ENCODE measurements at places on chromosomes 12 and 14.
A peak's percentile ranks its signal among the peaks of the same experiment; 100 is the strongest.

DNA sequence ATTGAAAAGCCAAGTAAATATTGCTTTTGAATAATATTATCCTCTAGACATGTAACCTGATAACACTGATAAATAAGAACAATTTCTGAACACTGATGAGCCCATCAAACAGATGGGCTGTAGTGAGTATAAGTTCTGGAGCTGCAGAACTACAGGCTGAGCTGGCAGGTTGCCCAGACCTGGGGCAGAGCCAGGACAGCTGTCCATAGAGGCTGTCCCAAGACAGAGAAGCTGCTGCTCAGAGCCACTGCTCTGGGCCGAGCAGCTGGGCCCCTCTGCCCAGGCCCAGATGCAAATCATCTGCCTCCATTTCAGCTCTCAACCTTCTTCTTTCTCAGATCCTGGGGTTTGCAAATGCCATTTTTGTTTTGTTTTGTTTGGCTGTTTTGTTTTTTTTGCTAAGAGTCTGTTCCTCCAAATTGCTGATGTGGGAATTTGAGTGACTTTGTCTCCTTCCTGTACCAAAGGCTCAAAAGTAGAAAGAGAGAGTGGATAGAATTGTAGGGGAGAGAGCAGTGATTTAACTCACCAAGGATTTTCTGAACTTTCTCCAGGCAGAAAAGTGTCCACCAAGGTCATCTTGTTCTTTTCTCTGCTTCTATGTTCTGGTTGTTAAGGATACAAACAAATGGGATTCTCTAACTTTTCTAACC is 4.0 kb upstream of the TESPA1 start:
- DNase-seq: no peak

- peak; percentile 84 for DNase-seq
Measured at GRCh38 chr12:4274396-4275015, 944 bp downstream of the CCND2 start.

GRCh38 chr12:22473212-22473611 is 71.1 kb downstream of the C2CD5 start:
- no peak for DNase-seq

GRCh38 chr14:66662374-66662773 is 154.4 kb downstream of the GPHN start:
- DNase-seq: no peak

GRCh38 chr12:65170209-65170881 is 962 bp downstream of the LEMD3 start:
- no peak for DNase-seq

DNA sequence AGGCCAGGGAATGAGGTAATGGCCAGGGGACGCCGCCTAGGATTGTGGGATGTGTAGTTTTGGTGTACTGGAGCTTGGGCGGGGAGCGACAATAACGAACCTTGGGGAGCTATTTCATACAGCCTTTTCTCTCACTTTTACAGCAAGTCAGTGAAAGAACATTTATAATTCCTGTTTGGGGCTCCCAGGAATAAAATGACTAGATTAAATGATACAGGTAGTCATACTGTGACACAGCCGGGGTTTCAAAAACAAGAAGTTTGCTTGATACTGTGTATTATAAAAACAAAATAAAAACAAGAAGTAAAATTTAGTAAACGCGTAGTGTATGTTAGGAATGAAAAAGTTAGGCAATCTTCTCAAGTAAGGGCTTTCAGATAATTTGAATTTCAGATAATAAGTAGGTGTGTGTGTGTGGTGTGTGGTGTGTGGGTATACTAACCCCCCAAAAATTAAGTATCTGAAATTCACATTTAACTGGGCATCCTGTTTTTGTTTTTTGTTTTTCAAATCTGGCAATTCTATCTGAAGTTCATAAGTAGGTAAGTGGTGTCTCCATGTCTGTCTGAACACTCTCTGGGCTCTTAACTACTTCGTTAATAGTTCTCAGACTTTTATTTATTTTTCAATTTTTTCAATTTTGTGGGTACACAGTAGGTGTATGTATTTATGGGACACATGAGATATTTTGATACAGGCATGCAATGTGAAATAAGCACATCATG is 458 bp upstream of the DCTN2 start:
- DNase-seq: no peak

DNA sequence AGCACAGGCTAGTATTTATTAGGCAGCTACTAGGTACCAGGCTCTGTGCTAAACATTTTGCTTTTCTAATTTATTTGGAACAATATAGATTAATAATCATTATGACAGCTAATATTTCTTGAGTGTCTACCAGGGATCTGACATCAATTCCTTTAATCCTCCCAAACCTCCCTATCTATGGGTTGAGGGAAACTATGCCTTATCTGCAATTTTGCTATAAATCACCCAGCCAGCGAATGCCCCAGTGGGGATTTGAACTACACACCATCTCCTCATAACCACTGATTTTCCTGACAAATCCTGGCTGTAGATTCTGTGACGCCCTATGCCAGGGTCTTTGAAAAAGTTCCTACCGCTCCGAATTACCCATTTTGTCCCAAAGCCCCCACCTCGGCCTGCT is 21.4 kb upstream of the PLEKHG3 start:
- DNase-seq: no peak

DNA sequence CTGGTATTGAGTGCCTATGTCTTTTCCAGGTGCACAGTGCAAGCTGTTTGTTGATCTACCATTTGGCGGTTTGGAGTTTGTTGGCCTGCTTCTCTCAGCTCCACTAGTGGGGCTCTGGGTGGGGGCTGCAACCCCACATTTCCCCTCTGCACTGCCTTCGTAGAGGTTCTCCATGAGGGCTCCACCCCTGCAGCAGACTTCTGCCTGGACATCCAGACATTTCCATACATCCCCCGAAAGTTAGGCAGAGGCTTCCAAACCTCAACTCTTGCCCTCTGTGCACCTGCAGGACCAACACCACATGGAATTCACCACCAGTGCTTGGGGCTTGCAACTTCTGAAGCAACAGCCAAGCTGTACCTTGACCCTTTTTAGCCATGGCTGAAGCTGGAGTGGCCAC is 1024.1 kb downstream of the TMTC2 start:
- no peak for DNase-seq

DNA sequence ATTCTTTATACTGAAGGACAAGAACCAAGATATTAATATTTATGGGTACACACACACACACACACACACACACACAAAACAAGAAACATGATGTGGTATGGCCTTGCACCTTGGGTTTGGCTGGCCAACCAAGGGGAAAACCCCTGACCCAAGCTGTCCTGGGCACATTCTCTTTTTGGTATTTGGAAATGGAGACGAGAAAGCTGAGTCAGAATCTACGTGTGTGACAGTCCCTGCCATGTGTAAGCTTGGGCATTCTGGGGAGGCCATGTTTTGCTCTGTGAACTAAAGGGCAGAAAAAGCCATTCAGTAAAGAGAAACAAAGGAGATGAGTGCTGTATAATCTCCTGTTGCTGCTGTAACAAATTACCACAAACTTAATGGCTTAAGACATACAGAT is 35.6 kb downstream of the PTGER2 start:
- no peak for DNase-seq

DNA sequence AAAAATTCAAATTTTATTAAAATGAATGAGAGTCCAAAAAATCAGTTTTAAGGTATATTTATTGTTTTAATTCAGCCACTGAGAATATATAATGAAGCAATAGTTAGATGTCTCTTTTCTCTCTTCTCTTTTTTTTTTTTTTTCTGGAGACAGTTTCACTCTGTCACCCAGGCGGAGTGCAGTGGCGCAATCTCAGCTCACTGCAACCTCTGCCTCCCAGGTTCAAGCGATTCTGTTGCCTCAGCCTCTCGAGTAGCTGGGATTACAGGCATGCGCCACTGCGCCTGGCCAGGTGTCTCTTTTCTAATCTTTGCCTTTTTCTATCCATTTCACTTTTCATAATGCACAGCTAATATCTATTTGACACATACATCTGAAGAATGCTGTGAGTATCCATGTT is 307.1 kb upstream of the RGS6 start:
- DNase-seq: no peak

DNA sequence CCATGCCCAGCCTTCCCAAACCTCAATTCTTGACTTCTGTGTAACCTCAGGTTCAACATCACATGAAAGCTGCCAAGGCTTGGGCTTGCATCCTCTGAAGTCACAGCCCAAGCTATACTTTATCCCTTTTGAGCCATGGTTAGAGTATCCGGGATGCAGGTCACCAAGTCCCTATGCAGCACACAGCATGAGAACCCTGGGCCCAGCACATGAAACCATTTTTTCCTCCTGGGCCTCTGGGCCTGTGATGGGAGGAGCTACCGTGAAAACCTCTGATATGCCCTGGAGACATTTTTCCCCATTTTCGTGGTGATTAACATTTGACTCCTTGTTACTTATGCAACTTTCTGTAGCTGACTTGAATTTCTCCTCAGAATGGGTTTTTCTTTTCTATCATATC is 25.8 kb upstream of the DIO2 start:
- no peak for DNase-seq

- DNase-seq: no peak
Measured at GRCh38 chr12:14169281-14169680, 187.9 kb upstream of the GRIN2B start.

GRCh38 chr14:67526676-67527459 is 6.2 kb upstream of the PLEKHH1 start:
- peak; percentile 52 for DNase-seq

DNA sequence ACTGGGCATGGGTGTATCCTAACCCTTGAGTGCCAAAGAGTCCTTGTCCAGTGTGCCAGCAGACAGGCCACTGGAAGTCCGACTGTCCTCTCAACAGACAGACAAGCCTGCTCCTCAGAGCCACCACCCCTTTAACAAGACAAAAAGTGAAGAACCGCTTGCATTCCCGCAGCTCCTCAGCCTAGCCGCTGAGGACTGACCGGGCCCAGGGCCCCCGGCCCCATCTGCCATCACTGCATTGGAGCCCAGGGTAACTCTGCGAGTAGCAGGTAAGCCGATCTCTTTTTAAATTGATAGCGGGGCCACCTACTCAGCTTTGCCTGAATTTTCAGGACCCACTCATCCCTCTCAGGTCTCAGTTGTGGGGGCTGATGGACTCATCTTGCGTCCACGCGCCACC is 68.9 kb downstream of the MOK start:
- DNase-seq: no peak

- peak; percentile 58 for DNase-seq
Measured at GRCh38 chr12:4135919-4136605, 137.5 kb upstream of the CCND2 start.

DNA sequence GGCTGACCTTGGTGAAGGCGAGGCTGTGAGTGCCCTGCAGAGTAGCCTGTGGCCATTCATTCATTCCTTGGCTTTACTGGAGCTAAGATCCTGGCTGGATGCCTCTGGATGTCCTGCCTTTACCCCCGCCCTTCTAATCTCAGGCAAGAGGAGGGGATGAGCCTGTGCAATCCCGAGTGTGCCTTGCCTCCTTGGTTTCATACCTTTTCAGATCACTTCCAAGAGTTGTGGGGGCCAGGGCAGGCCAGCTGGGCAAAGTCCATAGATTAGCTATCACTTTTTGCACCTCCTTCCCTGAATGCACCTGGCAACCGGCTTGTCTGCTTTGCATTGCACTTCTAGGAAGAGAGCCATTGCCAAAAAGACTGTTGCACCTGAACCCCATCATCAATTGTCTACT is 1.5 kb downstream of the VRTN start:
- no peak for DNase-seq

GRCh38 chr12:30251546-30251945 is 444.1 kb downstream of the IPO8 start:
- DNase-seq: no peak

- peak; percentile 90 for DNase-seq
Measured at GRCh38 chr14:76956316-76957090, 72.0 kb downstream of the IRF2BPL start.

DNA sequence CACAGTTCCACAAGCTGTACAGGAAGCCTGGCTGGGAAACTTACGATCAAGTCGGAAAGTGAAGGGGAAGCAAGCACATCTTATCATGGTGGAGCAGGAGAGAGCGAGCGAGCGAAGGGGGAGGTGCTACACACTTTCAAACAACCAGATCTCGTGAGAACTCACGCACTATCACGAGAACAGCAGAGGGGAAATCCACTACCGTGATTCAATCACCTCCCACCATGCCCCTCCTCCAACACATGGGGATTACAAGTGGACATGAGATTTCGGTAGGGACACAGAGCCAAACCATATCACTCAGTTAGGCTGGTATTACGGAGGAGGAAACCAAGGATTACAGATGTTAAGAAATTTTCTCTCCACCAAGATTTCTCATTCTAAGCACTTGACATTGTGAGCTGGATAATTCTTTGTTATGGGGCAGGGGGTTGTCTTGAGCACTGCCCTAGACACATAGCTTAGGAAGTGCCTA is 262.0 kb upstream of the G2E3 start:
- no peak for DNase-seq

GRCh38 chr14:105471823-105472485 is 2.7 kb upstream of the CRIP2 start:
- DNase-seq: no peak

GRCh38 chr12:75205558-75205957 is 4.1 kb downstream of the KCNC2 start:
- no peak for DNase-seq

DNA sequence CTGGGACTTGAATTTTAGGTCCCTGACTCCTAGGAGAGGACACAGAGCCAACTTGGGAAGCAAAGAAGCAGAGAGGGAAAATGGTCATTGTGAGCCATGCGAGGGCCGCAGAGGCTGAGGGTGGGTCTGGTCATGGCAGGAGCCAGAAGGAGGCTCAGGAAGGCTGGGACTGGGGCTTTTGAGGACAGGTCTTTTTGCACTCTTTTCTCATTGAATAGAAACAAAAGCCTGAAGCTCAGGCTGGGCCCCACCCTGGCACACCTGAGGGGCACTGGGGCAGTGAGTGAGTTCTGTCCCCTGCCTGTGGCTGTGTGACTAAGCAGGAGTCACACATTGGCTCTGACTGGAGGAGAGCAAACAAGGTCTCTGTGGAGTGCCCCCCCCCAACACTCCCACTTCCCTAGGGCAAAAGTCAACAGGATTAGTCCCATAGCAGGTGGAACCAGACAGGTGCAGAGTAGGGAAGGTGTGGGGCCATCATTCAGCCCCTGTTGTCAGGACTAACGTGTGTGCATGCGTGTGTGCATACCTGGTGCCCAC is 2.8 kb downstream of the KRT7 start:
- DNase-seq: no peak

DNA sequence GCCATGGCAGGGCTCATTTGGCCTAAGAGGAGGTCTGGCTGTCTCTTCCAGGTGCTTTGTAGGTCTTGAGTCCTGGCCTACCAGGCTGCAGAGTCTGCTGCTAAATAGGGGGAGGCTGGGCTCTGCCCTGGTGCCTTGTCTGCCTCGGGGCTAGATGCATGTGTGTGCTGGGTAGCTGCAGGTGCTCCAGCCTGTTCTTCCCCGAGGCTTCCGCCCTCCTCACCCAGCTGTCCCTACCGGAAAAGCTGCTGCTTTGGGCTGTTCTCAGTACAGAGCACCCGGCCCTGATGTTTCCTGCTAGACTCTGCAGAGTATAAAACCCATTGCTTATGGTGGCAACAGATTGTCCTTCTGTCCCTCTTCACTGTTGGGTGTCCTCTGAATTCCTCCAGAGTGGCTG is 37.7 kb downstream of the RAB35 start:
- DNase-seq: no peak

GRCh38 chr12:102406033-102406584 is 74.3 kb downstream of the IGF1 start:
- DNase-seq: peak; percentile 23

- peak; percentile 6 for DNase-seq
Measured at GRCh38 chr12:44317651-44318126, 481.8 kb downstream of the TMEM117 start.

All from right kidney (tissue), 9 donors.